ENCODE measurements at places on chromosomes 2 and 18.

DNA sequence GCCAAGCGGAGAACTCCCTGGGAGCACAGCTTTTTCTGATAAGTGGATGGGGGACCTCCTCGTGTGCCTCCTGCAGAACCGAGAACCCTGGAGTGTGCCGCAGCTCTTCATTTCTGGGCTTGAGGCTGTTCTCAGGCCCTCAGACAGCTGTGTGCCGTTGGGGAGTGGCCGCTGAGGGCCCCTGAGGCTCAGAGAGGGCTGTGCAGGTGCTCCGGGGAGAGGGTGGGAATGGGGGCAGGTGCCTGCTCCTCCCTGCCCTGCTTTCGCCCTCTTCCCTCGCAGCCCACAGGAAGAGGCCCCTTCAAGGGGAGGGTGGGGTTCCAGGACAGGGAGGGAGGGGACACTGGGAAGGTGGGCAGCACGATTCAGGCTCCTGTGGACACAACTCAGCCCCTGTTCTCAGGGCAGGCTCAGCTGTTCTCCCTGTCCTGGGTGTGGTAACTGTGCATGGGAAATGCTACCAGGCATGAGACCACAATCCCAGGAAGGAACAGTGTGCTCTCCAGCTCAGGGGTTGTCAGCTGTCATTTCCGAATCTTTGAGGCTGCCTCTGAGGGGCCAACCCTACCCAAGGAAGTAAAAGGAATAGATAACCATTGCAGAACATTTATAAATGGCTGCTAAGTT, 11.3 kb downstream of the LCT start:
- no peak for DNase-seq

DNA sequence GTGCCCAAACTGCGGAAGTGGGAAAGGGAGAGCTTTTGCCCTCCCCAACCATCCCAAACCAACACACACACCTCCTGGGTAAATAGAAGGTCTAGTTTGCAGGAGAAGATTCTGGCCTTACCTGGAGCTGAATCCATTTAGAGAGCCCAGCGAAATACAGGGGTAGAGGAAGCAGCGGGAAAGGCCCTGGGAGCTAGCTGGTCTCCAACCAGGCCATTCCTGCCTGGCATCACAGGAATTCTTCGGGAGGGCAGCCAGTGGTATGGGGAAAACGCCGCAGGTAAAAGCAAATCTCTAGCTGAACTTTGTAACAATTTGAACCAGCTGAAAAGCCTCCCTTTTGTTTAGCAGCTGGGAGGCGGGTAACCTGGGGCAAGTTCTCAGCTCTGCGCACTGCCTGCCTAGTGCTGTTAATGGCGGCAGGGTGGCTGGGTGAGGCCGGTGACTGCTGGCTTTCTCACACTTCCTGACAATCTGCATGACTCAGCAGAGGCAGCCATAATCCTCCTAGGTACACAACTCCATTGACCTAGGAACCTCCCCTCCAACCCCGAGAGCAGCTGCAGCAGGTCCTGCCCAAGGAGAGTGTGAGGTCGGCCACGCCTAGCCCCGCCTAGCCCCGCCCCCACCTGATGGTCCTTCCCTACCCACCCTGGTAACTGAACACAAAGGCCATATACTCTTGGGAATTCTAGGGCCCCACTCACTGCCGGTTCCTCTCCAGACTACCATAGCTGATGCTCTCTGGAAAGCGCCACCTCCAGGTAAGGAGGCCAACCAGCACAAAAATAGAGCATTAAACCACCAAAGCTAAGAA, 483.8 kb upstream of the REG3G start:
- no peak for DNase-seq

DNA sequence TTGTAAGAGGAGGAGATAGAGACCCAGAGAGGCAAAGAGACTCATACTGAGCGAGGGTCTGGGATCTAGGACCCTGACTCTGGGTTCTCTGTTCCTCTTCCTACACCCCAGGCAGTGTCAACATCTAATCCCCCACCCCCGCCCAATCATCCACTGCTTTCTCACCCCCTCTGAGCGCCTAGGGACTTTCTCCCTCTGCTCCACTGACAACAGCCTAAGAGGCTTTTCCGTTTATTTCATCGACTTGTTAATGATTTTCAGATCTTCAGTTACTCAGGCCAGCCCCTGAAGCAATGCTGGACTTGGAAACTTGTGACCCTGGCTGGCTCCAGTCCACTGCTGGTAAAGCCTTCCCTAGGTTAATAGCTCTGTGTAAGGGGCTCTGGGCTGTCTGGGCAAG, 65.1 kb downstream of the TFCP2L1 start:
- no peak for DNase-seq

DNA sequence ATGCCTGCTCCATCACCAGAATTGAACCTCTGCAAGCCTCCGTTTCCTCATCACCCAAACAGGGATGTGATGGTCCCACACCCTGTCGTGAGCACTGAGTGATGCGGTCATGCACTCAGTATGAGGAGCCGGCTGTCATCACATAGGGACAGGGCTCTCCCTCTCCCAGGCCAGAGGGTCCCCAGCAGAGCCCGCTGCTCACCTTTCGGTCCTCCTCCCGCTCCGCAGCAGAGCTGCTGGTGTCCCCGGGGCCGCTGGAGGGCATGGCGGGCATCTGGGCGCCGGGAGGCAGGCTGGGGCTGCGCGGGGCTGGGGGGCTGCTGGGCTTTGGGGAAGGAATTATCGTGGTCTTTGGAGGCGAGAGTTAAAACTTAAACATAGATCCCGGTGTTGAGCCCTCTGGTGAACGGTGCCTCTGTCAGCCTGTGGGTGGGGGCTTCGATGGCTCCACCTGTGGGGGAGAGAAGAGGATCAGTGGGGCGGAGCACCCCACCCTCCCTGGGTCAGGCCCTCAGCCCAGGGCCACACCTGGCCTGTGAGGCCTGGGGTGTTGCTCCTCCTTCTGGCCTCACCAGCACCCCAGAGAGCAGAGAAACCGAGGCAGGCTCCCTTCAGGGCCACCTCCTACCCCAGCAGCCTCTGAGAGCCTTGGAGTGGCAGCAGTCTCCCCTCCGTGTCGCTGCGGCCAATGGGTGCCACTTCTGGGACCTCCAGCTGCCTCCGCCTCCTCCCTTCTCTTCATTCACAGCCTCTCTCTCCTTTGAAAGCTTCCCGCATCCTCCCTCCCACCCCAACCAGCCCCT, 27.8 kb downstream of the DNMT3A start:
- no peak for DNase-seq

GRCh38 chr2:191112448-191112901, 38.3 kb downstream of the STAT4 start:
- no peak for DNase-seq

DNA sequence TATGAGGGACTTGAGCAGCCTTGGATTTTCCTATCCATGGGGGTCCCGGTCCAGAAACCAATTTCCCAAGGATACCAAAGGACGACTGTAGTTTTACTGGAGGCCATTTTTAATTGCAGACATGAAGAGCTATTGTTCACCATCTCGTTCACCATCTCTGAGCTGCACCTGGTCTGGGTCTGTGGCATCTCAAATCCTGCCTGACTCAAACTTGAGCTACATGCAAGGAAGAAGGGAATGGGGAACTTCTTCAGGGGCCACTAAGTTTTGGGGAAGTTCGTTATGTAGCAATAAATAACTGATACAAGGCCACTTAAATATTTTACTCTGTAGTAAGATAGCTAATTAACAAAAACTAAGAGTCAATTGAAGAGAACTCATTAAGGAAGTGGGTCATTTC, 2.1 kb upstream of the SMCHD1 start:
- peak; percentile 43 for DNase-seq

DNA sequence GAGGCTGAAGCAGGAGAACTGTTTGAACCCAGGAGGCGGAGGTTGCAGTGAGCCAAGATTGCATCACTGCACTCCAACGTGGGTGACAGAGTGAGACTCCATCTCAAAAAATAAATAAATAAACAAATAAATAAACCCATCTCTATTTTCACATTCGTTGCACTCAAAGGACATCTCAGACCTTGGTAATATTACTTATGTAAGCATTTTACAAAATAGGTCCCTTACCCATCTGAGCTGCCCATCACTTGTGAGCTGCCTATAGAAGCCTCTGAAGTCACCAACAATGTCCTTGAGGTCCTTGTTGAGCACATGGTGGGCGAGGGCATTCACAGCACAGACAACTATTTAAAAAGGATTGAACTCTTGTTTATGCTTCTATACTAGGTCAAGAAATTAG, 15.4 kb downstream of the ENOSF1 start:
- no peak for DNase-seq

DNA sequence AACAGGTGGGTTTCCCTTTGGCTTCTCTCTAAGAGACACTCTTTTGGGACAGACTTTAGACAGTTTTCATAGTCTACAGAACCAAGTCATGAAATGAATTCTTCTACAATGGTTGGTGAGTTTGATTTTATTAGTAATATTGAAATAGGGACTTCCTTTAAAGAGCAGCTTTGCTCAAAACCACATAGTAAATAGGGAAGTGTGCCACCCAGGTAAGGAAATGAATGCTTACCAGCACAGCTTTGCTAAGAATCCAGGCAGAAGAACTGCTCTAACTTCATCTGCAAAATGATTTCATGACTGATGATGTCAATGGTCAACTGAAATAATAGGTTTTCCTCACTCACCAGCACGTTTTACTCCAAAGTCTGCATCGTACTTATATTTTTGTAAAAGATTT, 89.2 kb downstream of the NYAP2 start:
- DNase-seq: no peak

DNA sequence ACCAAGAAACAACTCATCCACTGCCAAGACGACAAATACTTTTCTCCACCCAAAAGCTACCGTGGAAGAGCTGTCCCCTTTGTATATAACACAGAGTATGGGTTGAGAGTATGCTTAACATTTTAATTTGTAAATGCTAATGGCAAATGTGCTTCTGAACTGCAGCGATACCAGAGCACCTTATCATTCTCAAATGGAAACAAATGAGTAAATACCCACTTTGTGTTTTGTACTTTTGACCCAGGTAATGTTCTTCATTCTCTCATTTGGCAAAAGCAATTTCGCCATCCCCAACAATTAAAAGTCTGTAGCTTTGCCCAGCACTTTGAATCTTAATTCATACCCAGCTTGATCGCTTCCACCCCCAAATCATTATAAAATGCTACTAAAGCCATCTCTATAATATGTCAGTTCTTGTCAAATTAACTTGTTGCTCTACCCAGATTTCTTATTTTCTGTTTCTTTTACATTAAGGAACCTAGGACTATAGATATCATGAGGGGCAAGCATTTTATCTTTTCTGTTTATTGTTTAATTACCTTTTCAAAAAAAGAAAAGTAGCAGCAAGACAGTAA, 6.2 kb upstream of the POU3F3 start:
- no peak for DNase-seq

DNA sequence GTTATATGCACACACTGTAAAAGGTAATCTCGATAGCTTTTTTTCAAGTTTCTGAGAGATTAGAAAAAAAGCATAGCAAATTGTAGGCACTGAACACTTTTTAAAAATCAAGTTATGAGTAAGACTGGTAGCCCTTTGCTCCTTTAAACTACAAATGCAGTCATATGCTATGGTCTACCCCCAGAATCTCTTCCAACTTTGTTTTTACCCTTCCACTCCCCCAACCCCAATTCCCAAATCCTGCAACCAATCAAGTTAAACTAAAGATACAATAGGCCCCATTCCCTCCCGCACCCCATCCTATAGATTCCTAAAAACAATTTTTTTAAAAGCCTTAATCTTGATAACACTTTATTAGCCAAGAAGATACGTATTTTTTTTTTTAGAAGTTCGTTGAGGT, 752 bp upstream of the BAZ2B start:
- DNase-seq: peak; percentile 2

DNA sequence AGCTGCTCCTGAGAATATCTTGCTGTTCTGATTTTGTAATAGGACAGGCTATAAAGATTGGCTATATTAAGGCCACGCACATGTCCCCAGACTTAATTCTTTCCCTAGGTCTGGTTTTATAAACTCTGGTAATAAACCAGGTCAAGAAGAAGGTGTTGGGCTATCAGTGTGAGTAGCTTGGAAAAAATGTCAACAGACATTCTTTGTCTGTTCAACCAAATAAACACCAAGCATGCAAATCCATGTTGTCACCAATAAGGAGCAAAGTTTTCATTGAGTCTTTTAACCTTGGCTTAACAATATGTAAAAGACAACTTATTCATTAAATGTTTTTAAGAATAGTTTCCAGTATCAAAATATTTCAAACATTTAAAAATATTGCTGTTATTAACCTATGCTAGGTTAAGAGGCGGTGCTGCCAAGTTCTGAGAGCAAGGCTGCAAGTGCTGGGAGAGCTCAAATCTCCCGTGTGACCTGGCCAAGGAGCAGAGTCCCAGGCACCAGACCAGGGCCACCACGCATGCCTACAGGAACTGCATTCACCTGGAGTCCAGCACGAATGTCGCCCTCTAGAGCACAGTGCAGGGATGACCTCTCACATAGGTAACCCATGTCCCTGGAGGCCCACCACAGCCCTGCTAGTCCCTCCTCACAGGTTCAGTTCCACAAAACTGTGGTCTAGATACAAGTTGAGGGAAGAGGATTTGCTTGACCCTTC, 120.5 kb upstream of the POU3F3 start:
- peak; percentile 18 for DNase-seq

GRCh38 chr2:236548179-236548921, 21.3 kb upstream of the ACKR3 start:
- DNase-seq: no peak

- DNase-seq: no peak
These were observed 128.9 kb upstream of the CELF4 start for GRCh38 chr18:37694516-37694915.

DNA sequence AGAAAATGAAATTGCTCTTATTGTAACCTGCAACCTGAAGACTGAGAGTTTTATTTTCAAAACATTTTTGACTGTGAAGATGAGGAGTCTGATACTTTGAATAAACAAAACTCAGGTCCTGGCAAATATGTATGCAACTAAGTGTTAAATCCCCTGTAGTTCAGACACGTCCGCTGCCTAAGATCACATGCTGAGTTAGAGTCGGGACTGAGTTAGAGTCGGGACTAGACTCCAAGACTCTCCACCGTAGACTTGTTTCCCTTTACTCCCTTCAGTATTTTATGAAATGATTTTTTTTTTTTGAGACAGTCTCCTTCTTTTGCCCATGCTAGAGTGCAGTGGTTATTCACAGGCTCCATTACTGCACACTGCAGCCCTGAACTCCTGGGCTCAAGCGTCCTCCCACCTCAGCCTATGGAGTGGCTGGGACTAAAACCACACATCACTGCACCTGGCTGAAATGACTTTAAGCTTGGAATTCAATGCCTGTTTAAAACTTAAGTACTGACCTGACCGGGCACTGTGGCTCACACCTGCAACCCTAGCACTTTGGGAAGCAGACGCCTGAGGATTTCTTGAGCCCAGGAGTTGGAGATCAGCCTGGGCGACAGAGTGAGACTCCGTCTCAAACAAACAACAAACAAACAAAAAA, 28.0 kb upstream of the PMAIP1 start:
- DNase-seq: no peak

GRCh38 chr2:59920961-59921360, 632.5 kb downstream of the BCL11A start:
- no peak for DNase-seq

GRCh38 chr2:212484563-212485080, 54.0 kb downstream of the ERBB4 start:
- DNase-seq: no peak

GRCh38 chr2:73638429-73638828, 3.8 kb downstream of the NAT8 start:
- DNase-seq: no peak
